ENCODE measurements at places on chromosomes 4 and X. TPM values are rescaled to one million over a fixed set of nuclear protein-coding genes. Genes with fewer than 3 reads are reported as not detected.

VEGFD gene
- not detected for total RNA-seq

SSX3 gene
- not detected for total RNA-seq

ARHGEF38 gene
- 0.72 TPM for total RNA-seq

FREM3 gene
- not detected for total RNA-seq

TLR3 gene
- total RNA-seq, result 1.7 TPM

DUSP9 gene
- total RNA-seq, result 1.5 TPM

FABP2 gene
- not detected for total RNA-seq

MYOZ2 gene
- total RNA-seq, result not detected

NEXMIF gene
- total RNA-seq, result not detected

Data from tracheal epithelial cell (primary cell).